ENCODE measurements at places on chromosomes 3 and 15.
A peak's percentile ranks its signal among the peaks of the same experiment; 100 is the strongest.

DNA sequence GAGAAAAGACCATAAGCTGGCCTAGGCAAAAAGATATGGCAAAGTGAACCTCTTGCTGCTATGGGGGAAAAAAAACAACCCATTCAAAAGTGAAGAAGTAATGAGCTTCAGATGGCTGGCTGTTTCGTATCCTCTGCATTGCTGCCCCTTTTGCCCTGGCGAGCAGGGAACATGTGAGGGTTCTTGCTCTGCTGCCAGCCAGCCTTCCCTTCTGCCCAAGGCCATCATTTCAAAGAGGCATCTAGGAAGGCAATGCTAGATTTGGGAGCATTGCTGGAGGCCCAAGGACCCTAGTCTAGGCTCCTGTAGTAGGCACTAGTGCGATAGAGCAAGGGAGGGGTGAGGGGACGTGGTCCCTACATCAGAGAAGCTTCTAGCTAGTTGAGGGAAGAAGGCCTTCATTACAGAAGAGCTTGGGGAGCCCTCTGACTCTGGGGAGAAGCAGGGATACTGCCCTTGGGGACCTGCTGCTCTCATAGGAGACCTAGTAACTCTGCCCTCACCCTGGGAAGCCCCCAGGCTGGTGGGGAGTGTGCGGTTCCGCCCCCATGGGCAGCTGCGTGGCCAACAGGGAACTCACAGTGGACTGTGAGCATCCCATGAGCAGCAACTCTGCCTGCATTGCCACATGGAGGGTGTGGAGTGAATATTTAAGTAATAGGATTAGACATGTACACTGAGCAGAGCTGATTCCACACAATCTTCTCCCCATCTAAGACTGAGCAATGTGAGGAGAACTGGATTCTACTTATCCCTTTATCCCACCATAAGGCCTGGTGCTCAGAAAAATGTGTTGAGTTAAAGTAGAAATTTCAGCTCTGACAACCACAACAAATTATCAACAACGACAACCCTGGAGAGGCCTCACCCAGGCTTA, 21.3 kb downstream of the ITGA11 start:
- DNase-seq: no peak

DNA sequence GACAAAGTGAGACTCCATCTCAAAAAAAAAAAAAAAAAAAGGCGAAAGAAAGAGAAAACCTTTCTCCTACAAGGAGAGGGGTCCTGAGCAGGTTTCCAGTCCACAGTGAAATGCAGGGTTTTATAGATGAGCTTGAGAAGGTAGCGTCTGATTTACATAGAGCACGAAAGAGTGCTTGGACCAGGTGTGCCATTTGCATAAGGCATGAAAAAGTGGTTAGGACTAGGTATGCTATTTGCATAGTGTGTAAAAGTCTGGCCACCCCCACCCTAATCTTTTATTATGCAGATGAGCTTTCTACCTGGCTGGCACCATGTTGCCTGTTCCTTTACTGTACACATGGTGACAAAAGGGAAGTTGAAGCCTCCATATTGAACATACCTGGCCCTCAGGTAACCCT, 13.6 kb upstream of the RNU6-1 start:
- DNase-seq: no peak

- DNase-seq: no peak
Observed at GRCh38 chr3:8873740-8874139, 89.5 kb downstream of the RAD18 start.

- peak; percentile 16 for DNase-seq
Observed at GRCh38 chr3:29153811-29154210, 127.1 kb upstream of the RBMS3 start.

DNA sequence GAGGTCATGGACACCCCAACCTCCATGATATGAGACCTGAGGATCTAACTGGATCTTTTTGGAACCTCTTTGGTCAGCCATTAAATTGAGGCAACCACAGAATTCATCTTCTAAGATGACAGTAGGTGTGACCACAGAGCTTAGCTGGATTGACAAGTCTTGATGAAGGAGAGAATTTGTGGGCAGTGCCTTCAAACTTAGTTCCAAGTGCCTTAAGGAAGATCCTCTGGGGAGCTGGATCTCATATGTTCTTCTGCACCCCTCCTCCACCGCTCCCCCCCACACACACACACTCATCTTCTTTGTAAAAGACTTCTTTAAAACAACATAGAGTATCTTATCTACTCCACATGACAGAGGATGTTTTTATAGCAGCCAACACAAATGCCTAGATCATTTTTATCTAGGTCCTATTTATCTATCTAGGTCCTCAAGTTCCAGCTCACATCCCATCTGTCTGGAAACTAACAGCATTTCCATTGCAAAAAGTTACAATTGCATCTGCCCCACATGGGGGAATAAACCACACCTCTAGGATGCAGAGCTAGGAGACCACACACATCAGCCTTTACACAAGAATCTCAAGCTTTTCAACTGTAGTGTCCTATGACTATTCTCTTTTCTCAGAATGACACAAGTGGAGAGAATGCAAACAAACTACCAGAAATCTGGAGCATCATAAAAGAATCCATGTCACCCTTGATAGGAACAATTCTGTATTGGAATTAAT, 37.4 kb downstream of the WWTR1 start:
- DNase-seq: no peak

DNA sequence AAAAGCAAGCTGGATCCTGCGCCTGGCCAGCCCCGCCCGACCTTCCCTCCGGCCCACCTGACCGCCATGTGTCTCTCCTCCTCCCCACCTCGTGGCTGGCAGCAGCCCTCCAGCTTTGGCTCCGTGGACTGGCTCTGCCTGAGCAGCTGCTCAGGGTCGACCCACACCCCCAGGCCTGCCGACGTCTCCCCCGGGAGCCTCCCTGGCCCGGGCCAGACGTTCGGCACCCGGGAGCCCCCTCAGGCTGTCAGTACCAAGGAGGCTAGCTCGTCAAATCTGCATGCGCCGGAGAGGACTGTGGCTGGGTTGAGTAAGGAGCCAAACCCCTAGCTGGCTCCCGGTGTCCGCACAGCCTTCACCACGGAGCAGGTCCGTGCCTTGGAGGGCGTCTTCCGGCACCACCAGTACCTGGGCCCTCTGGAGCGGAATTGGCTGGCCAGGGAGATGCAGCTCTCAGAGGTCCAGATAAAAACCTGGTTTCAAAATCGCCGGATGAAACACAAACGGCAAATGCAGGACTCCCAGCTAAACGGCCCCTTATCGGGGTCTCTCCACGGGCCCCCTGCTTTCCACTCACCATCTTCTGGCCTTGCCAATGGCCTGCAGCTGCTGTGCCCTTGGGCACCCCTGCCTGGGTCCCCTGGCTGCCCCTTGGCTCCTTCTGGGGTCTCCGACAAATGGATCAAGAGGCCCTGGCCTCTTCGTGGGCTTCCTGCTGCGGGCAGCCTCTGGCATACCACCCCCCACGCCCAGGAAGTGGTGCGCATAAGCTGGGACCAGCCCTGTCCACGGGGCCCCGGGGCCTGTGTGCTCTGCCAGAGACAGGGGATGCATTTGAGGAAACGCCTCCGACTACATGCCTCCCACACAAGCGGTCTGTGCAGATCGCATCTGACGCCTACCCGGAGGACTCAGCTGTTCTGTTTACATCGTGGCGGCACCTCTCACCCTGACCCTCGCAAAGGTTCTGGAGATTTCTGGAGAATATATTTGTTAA, 345.0 kb downstream of the ZNF385D start:
- DNase-seq: no peak

DNA sequence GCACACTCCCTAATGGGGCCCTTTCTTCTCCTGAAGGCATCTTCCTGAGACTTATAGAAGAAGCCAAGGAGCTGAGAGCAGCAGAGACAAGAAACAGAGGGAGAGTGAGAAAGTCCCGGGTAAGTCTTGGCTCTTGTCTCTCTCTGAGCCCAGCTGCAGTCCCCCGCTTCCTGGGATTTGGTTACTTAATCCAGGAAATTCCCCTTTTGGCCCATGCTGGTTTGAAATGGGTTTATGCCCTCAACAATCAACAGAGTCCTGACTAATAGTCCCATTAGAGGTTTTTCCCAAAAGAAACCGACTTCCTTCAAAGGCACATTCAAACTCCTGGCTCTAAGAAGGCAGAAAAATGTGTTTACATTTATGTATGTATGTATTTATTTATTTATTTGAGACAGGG, 22.0 kb downstream of the TMEM158 start:
- no peak for DNase-seq

DNA sequence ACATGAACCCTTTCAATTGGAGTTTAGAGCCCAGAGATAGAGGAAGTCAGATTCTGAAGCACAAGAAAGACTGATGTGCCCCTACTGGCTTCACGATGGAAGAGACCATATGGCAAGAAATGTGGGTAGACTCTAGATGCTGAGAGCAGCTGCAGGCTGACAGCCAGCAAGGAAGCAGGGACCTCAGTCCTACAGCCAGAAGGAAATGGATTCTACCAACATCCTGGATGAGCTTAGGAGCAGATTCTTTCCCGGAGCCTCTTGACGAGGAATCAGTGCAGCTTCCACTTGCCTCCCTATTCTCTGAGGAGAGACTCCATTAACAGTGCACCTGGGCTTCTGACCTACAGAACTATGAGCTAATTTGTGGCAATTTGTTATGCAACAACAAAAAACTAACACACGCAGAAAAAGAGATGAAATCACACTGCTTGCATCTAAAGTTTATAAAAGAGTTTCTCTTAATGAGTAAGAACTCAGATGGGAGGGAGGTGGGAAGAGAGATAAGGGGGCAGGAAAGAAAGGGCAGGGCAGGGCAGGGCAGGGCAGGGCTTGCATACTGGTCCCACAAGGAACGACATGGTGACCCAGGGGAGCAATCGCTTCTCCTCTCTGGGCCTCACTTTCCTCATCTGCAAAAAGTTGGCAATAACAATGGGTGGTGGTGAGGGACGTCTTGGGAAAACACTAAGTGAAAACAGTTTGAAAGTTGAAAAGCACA, 440.9 kb downstream of the FOXP1 start:
- DNase-seq: no peak

- no peak for DNase-seq
Observed at GRCh38 chr3:23405081-23405480, 202.0 kb downstream of the UBE2E2 start.

DNA sequence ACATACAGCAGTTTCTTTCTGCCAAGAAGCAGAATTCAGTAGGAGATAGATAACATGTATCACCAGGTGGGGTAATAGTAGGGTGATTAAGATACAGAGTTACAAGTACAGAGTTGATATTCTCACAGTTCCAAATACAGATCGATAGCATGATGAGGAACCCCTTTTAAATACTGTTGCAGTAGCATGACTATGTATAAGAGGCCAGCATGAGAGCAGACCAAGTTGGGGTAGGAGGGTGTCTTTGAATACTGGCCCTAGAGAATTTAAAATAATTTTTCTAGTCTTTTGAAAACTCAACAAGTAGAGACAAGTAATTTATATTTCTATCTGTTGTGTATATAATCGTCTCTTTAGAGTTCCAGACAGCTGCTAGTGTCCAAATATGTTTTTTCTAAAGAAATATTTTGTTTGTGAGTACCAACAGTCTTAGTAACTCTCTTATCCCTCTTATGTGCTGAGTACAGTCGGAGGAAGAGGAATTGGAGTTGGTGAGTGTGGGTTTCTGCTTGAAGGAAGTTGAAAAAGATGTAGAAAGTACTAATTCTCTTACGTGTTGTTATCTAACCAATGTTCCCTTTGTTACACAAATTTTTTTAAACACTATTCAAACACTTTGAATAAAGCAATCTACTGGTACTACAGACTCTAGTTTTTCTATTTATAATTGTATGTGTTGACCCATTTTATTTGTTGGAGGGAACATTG, 30.2 kb downstream of the LYSMD4 start:
- DNase-seq: no peak

- no peak for DNase-seq
Observed at GRCh38 chr3:121482660-121483059, 63.1 kb downstream of the POLQ start.

DNA sequence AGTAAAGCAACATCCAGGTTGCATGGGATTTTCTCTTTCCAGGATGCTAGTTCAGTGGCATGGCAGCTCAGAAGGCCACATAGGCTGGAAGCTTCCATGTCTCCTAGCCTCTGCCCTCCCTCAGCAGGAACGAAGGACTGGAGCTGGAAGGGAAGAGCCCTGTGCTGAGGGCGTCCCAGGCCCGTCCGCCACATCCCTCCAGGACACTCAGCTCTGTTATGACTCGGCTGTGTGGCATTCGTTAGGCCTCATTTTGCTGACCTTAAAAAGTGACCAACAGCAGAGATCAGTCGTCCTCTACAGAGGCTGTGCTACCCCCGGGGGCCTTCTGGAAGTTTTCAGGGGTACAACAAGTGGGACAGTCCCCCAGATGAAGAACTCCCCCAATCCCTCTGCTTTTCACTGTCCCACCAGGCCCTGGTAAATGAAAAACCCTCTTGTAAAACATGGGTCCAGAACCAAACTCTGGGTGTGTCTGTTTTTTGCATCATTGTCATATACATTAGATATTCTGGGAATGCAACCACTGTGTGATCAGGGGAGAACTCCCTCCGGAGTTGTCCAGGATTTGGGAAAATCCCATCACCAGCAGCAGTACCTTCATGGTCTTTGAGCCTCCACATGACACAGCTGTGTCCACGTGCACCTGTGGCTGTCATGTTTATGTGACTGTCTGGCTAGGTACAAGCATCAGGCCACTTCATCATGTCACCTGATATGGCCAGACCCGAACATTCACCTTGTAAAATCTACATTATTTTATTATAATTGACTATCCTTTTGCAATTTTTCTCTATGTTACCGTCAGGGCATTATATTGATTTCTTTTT, 149.9 kb downstream of the OR4M2 start:
- DNase-seq: no peak

DNA sequence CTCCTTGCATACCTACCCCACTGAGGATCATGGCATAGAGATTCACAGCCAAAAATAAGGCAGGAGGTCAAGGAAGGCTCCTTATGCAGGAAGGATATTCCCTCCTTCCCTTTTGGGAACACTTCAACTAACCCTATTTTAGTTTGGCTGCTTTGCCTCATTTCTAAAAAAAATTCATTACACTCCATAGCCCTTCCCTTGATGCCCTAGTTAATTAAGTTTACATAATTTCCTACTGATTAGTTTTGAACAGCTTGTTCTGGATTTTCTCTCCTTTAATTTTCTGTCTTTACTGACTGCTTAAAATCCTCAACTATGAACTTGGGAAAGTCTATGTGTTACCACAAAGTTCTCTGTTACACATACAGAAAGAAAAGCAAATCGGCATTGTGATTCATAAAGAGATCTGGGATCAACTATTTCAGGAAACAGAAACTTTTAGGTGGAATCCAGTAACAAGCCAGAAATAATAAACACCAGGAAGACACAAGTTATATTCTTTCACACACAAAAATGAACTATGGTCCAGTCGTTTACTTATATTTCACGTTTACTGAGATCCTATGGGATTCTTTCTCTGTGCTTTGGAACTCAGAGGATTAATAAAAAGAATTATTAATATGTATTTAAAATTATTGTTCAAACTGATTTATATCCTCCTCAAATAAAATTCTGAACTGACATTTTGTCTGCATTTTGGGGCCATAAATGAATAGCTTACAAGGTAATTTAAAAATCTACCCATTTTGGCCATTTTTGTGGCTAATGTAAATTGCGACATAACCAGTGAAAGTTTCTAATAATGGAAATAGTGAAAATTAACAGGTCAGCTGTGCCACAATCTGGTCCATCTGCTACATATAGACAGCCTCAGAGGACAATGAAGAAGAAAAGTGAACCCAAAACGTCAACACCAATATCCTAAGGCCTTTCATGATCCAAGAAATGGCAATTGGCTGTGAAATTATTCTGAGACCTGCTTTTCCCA, 113.8 kb downstream of the FRMD5 start:
- DNase-seq: no peak

- DNase-seq: no peak
Observed at GRCh38 chr3:129312671-129313414, 34.2 kb downstream of the HMCES start.

- no peak for DNase-seq
Observed at GRCh38 chr15:75662823-75663519, 15.3 kb downstream of the SNX33 start.
